ENCODE measurements at places on chromosomes 2 and 18. TPM values are rescaled to one million over a fixed set of nuclear protein-coding genes. Genes with fewer than 3 reads are reported as not detected.

GRCh38 chr18:45626330-45627203, 11.3 kb downstream of the SLC14A2 start:
- H3K36me3 ChIP-seq, result no peaks in the 10 kb centered on the region
- DNase-seq, result peak; percentile 61
- no peak overlapping the region for H3K27ac ChIP-seq
- H3K4me1 ChIP-seq, result peaks cover 13% of the 10 kb centered on the region
- H3K4me3 ChIP-seq, result no peak overlapping the region

- H3K27me3 ChIP-seq, result peaks cover 6% of the 10 kb centered on the region
- no peak overlapping the region for H3K4me3 ChIP-seq
- H3K27ac ChIP-seq, result no peak overlapping the region
- no peak for DNase-seq
Measured at GRCh38 chr2:207418419-207418818, 111.3 kb upstream of the CREB1 start.

GRCh38 chr2:100359576-100359975, 37.3 kb upstream of the LONRF2 start:
- H3K27ac ChIP-seq, result no peak overlapping the region
- no peak overlapping the region for H3K4me3 ChIP-seq
- no peaks in the 10 kb centered on the region for H3K4me1 ChIP-seq
- H3K27me3 ChIP-seq, result peaks cover 2% of the 10 kb centered on the region
- no peak for DNase-seq

GRCh38 chr2:186887107-186888090, 38.4 kb upstream of the ZSWIM2 start:
- H3K4me3 ChIP-seq, result no peak overlapping the region
- no peaks in the 10 kb centered on the region for H3K27me3 ChIP-seq
- DNase-seq, result no peak
- H3K4me1 ChIP-seq, result no peaks in the 10 kb centered on the region
- no peaks in the 10 kb centered on the region for H3K36me3 ChIP-seq

GRCh38 chr18:24500217-24500616, 39.8 kb downstream of the HRH4 start:
- H3K27me3 ChIP-seq, result no peaks in the 10 kb centered on the region
- H3K4me3 ChIP-seq, result no peak overlapping the region
- no peak for DNase-seq

GRCh38 chr2:222797261-222797660, 63.6 kb upstream of the ACSL3 start:
- H3K27ac ChIP-seq, result no peak overlapping the region
- no peaks in the 10 kb centered on the region for H3K4me1 ChIP-seq
- H3K4me3 ChIP-seq, result no peak overlapping the region
- DNase-seq, result peak; percentile 52
- H3K36me3 ChIP-seq, result no peaks in the 10 kb centered on the region

Gene HNRNPLL
- 57.5 TPM for total RNA-seq

Gene NLRC4
- total RNA-seq, result not detected

Gene FBXO48
- total RNA-seq, result 0.54 TPM
